ENCODE measurements at places on chromosomes 7 and 10.

DNA sequence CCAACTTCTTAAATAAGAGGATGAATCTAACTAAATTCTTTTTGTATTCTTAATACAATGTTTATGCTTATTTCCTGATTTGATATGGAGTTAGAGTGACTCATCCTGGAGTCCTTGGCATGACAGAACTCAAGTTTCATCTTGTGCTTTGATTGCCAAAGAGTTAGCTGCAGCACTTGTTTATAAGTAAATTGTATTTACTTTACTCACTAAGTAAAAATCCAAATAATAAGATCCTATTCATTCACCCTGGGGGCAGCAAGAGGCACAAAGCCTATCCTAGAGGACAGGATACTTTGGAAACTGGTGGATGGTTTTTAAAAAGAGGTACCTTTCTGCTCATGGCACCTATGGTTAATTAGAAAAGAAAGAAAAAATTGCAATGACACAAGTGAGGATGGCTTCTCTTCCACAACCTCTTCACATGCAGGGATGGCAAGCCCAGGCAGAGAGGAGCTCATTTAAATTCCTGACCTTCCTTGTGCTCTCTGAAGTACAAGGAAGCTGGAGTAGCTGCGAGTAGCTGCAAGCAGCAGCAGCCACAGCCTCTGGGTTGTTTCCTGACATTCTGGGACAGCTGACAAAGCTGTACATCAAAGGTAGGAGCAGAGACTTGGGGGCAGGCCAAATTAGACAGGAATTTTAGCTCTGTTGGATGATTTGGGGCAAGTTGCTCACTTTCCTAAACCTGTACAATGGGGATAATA is 28.5 kb upstream of the CROT start:
- no peak for DNase-seq

DNA sequence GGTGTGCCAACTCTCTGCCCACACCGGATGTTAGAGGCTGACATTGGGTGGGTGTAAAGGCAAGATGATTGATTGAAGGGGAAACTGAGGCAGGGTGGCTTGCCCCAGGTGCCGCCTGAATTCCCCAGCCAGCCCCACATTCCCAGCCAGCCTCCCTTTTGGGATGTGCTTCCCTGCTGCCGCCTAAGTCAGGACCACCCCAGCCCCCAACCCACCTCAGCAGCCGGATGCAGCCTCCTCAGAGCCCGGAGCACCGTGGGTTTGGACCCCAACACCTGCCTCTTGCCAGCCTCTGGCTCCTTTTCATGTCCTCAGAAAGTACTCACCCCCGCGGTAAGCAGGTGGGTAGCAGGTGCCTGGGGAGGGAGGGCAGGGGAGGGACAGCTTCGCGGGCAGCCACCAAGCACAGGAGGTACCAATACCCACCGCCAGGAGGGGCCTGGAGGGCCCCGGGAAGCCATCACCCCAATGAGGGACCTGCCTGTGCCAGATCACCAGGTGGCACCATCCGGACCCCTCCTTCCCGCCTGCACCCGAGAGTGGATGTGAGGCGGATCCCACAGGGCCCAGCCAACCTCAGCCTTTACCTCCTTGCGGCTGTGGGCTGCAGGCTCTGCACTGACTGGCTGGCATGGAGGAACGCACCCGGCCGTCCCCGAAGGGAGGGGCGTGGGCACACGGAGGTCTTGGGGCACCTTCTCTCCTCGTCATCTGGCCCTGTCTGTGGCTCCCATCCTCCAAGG is 60.5 kb downstream of the PWWP2B start:
- DNase-seq = no peak

DNA sequence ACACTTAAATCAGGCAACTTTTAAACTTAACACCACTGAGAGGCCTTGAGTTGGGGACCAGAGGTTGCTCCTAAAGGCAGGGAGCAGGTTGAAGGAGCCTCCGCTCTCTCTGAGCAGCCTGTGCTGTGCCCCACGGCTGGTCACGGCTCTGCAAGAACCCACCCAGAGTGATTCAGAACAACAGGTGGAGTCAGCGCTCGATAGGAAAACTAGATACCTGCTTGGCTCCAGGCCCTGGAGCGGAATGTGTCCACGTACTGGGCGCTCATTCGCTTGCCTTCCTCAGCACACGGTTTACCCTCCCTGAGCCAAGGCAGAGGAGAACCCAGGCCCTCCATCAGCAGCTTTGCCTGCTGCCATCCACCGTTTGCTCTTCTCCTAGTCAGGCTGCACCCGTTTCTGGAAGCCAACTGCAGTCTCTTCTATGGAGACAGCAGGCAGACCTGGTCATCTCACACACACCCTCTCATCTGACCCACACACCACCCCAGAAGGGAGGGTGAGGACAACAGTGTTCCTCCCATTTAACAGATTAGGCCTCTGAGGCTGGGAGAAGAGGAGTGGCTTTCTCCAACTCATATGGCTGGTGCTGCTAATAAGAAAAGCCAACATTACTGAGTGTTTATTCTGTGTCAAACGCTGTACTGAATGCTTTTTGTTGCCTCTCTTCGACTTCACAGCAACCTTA is 37.6 kb upstream of the PDCD4 start:
- peak; percentile 42 for DNase-seq

DNA sequence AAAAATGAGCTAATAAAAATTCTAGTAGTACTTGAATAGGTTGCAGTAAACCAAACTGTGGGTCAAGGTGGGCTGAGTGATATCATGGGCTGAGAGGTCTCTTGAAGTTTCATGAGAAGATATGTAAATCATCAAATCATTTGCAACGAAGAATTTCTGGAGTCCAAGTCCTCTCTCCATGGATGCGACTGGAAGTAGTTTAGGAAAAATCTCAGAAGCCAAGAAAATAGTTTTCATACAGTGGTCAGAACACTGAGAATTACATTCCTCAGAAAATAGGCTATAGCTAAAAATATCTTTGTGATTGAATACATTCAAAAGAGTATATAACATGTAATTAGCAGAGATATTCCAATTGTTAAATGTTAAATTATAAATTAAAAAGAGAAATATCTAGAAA is 3.6 kb upstream of the IFIT1 start:
- DNase-seq = no peak

DNA sequence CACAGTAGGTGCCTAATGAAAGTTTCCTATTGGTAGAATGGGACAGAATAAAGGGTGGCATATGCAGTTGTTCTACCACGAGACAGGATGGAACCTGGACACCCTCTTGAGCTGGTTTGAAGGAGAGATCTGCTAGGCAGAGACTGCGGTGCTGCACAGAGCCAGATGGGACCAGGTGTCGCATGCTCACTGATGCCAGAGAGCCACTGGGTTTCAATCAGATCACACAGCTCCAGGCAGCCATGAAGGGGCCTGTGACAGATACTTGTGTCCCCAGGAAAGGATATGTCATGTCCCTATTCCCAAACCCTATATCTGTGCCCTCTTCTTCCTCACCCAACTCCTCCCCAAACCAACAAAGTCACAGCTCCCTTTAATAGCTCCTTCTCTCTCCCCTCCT is 235.7 kb downstream of the PRPF18 start:
- DNase-seq = no peak

DNA sequence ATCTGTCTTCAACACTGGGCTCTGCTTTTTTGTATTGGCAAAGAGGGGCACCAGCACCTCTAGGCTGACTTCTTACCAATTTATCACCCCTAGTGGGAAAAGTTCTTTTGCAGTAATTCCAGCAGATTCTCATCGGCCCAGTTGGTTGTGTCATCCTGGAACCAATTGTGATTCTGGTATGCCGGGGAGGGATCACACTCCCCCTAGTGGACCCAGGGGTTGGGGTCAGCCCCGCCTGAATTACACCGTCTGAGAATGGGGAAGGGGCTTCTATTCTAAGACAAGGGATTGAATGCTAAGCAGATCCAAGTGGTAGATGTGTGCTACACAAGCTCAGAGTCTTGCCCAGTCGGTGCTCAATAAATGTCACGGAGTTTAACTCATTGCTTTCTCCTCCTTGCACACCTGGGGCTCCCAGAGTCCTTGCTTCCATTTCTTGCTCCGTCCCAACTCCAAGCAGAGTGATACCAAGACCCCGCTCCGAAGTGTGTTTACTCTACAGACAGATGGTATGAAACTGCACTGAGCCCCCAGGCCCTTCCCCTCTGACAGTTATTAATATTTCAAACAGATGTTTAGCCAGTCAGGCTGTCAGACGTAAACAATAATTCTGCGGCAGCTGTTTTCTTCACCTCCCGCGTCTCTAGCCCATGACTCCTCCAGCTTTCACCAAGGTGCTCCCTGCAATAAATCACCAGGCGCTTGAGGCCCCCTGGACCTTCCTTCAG is 71.9 kb downstream of the C10orf105 start:
- no peak for DNase-seq

DNA sequence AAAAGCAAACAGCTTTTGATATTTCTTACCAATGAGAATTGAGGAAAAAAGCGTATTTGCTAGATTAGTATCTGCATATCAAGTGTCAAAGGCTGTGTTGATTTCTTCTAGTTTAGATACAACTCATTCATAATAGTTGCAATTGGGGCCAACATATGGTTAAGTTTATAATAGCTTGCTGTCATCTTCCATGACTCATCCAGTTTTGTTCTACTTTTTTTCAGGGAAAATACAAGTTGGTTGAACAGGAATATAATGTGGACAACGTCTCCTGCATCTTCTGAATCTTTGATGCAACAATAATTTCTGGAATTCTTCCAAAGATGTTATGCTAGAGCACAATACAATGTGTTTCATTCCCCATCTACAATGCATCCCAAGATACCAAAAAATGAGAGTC is 182.0 kb downstream of the THSD7A start:
- DNase-seq = no peak

DNA sequence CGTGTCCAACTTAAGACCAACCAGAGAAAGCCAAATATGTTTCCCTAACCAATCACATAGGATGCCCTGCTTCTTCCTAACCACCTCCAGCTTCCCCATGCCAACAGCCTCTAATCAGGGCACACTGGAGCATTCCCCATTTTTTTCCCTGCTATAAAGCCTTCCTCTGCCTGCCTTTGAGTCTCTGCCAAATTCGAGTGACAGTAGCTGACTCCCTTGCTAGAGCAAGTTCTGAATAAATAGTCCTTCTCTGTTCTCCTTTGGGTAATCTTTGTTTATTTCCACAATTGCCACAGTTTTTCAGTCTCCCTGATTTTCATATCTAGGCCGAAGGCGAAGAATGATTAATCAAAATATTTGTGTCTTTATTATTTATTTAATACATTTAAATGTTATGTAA is 96.7 kb downstream of the ANLN start:
- no peak for DNase-seq

- no peak for DNase-seq
These were observed 153.8 kb upstream of the HABP2 start for GRCh38 chr10:113399065-113399464.

GRCh38 chr10:119658274-119658673 is 7.1 kb downstream of the BAG3 start:
- peak; percentile 31 for DNase-seq

DNA sequence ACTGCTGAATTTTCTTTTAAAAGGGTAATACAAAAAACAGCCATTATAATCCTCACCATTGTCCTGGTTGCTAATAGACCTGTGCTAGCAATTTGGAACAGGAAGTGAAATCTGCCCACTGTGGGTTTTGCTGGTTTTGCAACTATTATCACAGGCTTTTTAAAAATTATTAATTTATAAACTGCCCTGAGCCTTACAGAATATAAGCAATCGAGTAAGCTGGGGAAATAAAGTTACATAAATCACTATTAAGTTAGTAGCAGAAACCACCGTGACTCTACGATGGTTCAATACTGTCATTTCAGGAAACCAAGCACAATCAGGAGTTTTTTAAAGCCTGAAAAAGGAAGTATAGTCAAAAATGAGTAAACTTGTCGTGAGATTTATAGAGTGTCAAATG is 62.3 kb downstream of the TMEM26 start:
- no peak for DNase-seq

- no peak for DNase-seq
These were observed 55.3 kb upstream of the POM121L12 start for GRCh38 chr7:52980129-52980528.

DNA sequence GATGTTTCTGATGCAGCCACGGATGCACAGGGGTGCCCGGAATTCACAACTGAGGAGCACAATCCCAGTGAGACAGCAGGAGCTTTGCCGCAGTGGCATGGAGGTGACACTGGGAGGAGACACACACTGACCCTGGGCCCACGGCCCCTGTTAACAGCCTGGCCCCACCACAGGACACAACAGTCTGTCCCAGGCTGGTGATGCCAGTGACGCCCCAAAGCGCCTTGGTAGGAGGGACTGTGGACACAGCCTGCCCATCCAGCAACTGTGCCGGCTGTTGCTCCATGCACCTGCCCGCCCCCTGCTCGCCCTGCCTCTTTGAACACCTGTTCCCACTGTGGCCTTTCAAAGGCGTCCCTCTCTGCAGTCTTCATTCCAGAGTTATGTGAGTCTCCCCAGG is 49.8 kb downstream of the KLF6 start:
- no peak for DNase-seq

DNA sequence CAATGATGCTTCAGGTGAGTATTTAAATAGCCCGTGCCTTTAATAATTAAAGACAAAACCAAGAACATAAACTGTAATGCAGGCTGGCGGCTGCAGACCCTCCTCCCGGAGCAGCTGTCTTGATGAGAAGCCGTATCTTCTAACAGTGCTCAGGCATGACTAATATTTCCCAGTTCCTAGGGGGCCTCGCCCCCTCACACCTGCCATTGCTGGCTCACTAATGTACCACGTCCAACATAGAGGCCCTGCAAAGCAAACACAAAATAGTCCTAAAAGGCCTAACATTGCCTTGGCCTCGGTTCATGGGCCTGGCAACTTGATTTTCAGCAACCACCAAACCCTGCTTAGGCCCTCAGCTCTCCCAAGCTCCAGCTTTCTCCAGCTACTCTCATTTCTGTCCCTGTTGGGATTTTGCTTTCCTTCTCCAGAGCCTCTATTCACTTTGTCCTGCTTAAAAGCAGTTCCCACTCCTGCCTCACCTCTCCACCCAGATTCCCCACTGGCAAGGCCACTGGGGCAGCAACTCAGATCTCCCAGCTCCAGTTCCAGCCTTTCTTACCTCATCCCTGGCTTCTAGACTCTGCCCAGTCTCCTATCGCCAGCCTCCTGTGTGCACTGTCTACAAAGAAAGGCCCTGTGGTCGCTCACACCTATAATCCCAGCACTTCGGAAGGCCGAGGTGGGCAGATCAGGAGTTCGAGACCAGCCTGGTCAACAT is 16.2 kb downstream of the SORBS1 start:
- DNase-seq = no peak

DNA sequence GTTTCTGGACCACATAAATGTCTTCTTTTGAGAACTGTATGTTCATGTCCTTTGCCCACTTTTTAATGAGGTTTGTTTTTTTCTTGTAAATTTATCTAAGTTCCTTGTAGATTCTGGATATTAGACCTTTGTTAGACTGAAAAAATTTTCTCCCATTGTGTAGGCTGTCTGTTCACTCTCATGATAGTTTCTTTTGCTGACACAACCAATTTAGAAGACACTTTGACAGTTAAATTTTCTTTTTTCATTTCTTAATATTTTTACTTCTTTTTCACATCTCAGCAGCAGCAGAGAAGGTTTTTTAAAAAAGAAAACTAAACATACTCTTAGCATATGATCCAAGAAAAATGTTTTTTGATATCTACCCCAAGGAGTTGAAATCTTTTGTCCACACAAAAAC is 61.8 kb downstream of the RNF32 start:
- DNase-seq = no peak

All from small intestine (tissue), 16 donors.